Tibial artery (tissue), 4 donors: ENCODE measurements at places on chromosomes 11 and 22.

DNA sequence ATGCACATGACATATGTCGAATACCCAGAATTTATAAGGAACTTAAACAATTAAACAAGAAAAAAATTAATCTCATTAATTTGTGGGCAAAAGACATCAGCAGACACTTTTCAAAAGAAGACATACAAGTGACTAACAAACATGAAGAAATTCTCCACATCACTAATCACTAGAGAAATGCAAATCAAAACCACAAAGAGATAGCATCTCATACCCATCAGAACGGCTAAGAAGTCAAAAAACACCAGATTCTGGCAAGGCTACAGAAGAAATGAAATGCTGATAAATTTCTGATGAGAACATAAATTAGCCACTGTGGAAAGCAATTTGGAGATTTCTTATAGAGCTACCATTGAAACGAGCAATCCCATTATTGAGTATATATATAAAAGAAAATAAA, 210.6 kb upstream of the LUZP2 start:
- H3K4me3 ChIP-seq: no peak overlapping the region
- DNase-seq: no peak
- H3K4me1 ChIP-seq: no peaks in the 10 kb centered on the region
- H3K27me3 ChIP-seq: no peaks in the 10 kb centered on the region
- H3K36me3 ChIP-seq: no peaks in the 10 kb centered on the region

DNA sequence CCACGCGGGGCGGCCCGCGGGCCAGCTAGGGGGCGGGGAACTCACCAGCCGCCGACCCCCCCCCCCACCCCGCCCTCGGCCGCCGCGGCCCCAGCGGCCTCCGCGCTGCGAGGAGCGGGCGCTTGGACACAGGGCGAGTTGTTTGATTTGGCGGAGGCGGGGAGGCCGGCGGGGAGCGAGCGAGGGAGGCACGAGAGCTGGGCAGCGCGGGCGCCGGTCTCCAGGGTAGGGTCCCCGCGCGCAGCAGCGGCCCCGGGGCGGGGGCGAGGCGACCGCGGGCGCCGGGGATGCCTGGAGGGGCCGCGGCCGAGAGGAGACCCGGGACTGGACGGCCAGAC, 64.4 kb downstream of the NAV2 start:
- peak overlapping the region; percentile 46 for H3K4me3 ChIP-seq
- DNase-seq: no peak
- H3K36me3 ChIP-seq: no peaks in the 10 kb centered on the region
- no peaks in the 10 kb centered on the region for H3K27me3 ChIP-seq
- H3K4me1 ChIP-seq: no peaks in the 10 kb centered on the region
- peak overlapping the region; percentile 33 for H3K27ac ChIP-seq

DNA sequence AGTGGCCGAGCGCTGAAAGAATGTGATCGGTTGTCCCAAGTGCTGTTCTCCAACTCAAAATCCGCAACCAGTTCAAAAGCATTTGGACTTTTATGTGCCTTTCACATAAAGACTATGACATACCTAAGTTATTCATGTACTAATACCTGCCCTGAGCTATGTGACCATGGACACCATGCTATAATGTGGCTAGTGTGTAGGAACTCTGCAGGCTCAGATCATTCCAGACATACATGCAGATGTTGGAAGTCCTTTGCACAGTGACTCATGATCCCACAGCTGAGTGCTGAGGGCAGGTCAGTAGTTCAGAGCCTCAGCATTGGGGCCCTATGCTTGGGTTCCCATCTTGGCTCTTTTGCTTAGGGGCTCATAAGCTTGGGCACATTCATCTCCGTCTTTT, 95.4 kb downstream of the IGLL1 start:
- H3K27me3 ChIP-seq: no peaks in the 10 kb centered on the region
- no peak for DNase-seq
- no peak overlapping the region for H3K4me3 ChIP-seq
- no peak overlapping the region for H3K27ac ChIP-seq

DNA sequence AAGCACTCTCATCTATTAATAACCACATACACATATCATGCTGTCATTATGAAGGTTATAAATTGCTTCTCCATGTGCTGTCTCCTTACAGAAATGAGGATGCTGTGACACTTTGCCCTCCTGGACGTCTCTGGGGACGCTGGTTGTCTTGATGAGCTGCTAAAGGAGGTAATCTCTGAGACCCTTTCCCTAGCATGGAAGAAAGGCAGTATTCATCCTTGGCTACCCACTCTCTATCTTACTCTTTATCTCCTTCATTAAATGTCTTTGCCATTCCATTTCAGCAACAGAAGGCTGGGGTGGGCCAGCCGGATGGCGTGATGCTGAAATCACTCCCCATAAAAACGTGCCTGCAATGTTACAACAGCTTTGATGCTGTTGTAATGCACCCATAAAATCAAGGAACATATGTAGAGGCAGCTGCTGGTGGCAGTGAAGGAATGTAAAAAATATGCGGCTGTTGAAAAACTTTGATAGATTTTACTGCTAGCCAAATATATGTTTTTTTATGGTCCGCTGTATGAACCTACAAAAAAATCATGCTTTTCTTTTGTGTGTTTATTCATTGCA, 715.1 kb upstream of the API5 start:
- H3K27me3 ChIP-seq: no peaks in the 10 kb centered on the region
- H3K4me1 ChIP-seq: no peaks in the 10 kb centered on the region
- H3K36me3 ChIP-seq: no peaks in the 10 kb centered on the region
- DNase-seq: no peak
- no peak overlapping the region for H3K27ac ChIP-seq

GRCh38 chr11:3353066-3353465, 25.9 kb downstream of the ZNF195 start:
- no peak overlapping the region for H3K4me3 ChIP-seq
- no peaks in the 10 kb centered on the region for H3K4me1 ChIP-seq
- peaks cover 10% of the 10 kb centered on the region for H3K36me3 ChIP-seq
- H3K27ac ChIP-seq: no peak overlapping the region
- no peaks in the 10 kb centered on the region for H3K27me3 ChIP-seq
- no peak for DNase-seq

DNA sequence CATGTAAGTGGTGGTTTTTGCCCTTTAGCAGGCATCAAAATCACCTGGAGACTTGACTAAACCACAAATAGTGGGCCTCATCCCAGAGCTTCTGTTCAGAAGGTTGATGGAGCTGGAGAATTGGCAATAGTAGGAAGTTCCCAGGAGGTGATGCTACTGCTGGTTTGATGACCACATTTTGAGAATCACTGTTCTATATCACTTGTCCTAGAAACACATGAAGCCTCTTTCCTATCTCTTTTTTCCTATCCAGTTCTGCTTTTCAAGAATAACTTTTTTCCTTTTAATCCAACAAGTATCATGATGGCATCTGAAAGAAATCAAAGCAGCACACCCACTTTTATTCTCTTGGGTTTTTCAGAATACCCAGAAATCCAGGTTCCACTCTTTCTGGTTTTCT, at the start of gene OR5D13:
Gene OR5D13 (plus strand): TSS at position 301 of the 400 bp plus-strand sequence. CDS start 0 bp downstream, at position 301.
- no peaks in the 10 kb centered on the region for H3K36me3 ChIP-seq
- H3K4me1 ChIP-seq: no peaks in the 10 kb centered on the region
- DNase-seq: no peak
- H3K27me3 ChIP-seq: no peaks in the 10 kb centered on the region
- no peak within 1 kb of the TSS for H3K4me3 ChIP-seq

- no peak within 1 kb of the TSS for H3K27ac ChIP-seq
- no peaks in the 10 kb centered on the region for H3K36me3 ChIP-seq
- no peaks in the 10 kb centered on the region for H3K27me3 ChIP-seq
- DNase-seq: no peak
- peak within 1 kb of the TSS; percentile 39 for H3K4me3 ChIP-seq
These were observed at the start of gene C11orf87 for GRCh38 chr11:109421981-109422869. C11orf87 (plus strand) TSS chr11:109422190; CDS start chr11:109423634, 1,444 bp downstream.

DNA sequence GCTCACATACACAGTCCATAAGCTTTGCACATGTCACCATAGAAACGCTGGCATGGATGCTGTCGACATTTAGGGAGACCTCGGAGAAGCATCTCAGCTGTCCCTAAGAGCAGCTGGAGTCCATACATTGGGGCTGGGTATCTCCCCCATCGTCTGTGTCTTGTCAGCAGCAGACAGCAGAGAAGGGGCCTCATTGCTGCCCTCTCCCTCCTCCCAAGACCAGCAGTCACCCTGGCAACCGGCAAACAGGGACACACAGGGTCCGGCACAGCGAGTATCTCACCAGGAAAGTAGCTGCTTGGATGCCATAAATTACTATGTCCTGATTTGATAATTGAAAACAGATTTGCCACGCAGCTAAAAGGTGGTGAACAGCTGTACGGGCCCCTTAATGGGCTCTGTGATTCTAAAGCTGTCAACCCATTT, 84.4 kb downstream of the CD44 start:
- peaks cover 70% of the 10 kb centered on the region for H3K36me3 ChIP-seq
- DNase-seq: no peak
- H3K27ac ChIP-seq: no peak overlapping the region
- H3K4me3 ChIP-seq: no peak overlapping the region

DNA sequence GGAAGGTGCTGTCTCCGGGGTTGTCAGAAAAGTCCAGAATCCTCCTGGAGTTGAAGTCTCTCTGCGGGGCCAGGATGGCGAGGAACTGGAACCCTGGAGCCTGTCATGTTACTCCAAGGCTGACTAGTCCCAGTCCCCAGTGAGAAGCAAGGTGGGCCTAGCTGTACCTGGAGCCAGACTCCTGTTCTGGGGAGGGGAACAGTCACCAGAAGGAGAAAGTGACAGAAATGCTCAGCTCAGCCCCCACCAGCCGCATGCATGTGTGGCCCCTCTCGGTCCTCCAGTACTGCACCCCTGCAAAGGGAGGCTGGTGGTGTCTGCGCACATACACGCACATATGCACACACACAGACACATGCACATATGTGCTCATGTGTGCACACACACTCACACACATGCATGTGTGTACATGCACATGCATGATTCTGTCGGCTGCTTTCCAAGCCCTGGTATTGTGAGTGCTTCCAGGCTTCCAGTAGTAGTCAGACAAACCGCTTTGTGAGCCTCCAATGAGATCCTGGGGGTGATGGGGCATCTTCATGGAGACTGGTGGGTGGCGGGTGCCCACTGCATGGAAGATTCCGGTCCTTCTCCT, 54.3 kb downstream of the RTL6 start:
- H3K4me1 ChIP-seq: no peaks in the 10 kb centered on the region
- no peak overlapping the region for H3K4me3 ChIP-seq
- peak; percentile 41 for DNase-seq
- no peak overlapping the region for H3K27ac ChIP-seq

DNA sequence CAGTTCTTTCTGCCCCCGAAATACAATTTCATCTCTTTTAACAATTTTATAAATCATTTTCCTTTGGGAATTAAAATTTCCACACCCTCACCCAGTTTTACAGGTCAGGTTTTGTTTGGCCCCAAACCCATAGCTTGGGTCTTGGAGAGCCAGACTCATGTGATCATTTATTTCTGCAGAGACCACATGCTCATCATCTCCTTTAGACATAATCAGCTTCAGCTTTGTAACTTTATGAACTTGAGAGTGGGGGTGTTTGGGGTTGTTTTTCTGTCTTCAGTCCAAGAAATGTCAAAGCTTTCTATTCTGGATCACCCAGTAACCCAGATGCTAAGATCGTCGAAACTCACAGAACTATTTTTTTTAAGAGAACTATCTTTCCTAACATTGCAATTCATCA, 70.9 kb downstream of the DBX1 start:
- H3K4me1 ChIP-seq: peaks cover 72% of the 10 kb centered on the region
- H3K27me3 ChIP-seq: no peaks in the 10 kb centered on the region
- H3K27ac ChIP-seq: peak overlapping the region; percentile 67
- H3K4me3 ChIP-seq: no peak overlapping the region

DNA sequence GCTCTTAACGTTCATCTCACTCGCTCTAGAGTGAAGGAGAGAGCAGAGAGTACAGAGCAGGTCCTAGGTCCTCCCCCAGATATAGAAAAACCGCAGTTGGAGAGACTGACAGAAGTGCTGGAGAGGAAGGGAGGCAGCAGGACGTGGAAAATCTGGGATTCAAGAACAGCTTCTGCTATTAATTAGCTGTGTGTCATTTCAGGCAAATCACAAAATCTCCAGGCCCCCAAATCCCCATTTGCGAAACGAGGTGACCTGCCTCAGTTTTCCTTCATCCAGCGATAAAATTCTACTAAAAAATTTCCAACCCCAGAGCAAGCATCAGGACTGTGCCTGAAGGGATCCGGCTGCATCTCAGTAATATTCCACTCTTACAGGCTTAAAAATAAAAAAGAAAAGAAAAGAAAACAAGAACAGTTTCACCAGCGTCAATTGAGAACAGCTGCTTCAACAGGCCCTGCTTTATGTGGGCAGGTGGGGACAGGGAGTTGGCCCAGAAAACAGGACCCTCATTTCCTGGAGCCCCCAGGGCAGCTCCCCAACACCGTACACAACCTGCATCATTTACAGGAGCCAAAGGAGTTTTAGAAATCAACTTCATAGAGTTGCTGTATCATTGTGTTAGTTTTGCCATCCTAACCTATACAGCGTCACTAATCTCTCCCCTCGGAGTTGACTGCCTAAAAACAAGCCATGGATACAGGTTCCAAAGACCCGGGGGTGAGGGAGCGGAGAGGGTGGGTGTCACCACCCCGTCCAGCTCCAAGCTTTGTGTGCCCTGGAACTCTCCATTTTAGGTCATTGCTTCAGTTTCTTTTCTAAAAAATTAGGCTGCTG, 2.3 kb upstream of the MALAT1 start:
- peaks cover 8% of the 10 kb centered on the region for H3K4me1 ChIP-seq
- peak overlapping the region; percentile 74 for H3K4me3 ChIP-seq
- DNase-seq: peak; percentile 29
- H3K36me3 ChIP-seq: peaks cover 8% of the 10 kb centered on the region
- no peaks in the 10 kb centered on the region for H3K27me3 ChIP-seq
- peak overlapping the region; percentile 99 for H3K27ac ChIP-seq

DNA sequence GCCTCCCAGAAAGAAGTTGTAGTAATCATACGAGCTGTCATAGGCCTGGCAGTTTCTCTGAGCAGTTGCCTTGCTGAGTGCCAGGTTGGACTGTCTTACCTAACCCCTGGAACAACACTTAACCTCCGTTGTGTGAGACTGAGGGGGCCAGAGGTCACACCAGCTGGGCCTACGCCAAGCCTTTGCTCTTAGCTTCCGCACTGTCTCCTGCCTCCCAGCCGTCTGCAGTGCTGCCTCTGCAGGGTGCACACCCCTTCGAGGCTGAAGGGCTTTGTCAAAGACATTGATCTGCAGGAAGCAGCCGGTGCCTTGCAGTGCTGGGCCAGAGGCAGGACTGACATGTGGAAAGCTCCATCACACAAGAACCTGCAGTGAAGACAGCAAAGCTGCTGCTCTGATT, 16.7 kb downstream of the TAB1 start:
- no peak for DNase-seq
- H3K36me3 ChIP-seq: peaks cover 56% of the 10 kb centered on the region
- no peak overlapping the region for H3K27ac ChIP-seq
- H3K4me1 ChIP-seq: no peaks in the 10 kb centered on the region
- H3K4me3 ChIP-seq: no peak overlapping the region
- no peaks in the 10 kb centered on the region for H3K27me3 ChIP-seq

DNA sequence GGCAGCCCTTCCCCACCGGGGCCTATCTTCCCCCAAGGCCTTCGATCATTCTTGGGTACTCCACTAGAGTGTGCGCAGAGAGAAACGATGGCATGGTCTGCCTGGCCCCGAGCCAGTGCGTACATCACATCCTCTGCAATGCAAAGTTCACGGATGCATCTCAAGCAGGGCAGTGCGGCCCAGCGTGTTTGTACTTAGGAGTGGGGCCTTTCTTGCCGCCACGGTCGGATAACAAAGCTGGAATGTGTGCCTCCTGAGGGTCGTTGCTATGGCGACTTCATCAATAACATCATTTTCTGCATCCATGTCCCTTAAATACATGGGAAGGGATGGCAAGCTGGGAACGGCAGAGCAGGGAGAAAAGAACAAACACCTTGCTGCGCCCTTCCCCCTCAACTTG, 73.9 kb downstream of the SCUBE1 start:
- peaks cover 81% of the 10 kb centered on the region for H3K27me3 ChIP-seq
- no peak overlapping the region for H3K27ac ChIP-seq
- no peaks in the 10 kb centered on the region for H3K36me3 ChIP-seq
- H3K4me3 ChIP-seq: no peak overlapping the region
